ENCODE measurements at places on chromosomes 16 and 17.

DNA sequence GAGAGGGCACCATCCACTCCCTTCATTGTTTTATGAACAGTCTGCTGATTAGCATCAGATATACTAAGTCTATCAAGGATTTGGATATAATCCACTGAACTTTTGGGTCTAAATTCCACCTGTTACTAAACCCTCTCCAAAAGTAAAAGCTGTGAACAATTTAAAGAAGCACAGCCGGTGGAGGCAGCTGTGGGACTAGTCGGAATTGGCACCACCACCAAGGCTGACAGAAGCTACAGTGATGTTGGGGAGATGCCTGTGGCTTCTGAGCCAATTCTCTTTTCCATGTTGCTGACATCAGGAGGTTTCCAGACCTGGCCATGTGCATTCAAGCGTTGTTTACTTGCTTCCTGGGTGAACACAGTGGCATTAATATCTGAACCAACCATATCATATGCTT, 679.0 kb upstream of the CA10 start:
- DNase-seq, result no peak

GRCh38 chr16:31397096-31397660, 4.0 kb downstream of the ITGAD start:
- no peak for DNase-seq

- no peak for DNase-seq
These were observed 30.1 kb downstream of the DNAH2 start for GRCh38 chr17:7747635-7748071.

- DNase-seq, result no peak
These were observed 340.6 kb downstream of the CA10 start for GRCh38 chr17:51817955-51818354.

DNA sequence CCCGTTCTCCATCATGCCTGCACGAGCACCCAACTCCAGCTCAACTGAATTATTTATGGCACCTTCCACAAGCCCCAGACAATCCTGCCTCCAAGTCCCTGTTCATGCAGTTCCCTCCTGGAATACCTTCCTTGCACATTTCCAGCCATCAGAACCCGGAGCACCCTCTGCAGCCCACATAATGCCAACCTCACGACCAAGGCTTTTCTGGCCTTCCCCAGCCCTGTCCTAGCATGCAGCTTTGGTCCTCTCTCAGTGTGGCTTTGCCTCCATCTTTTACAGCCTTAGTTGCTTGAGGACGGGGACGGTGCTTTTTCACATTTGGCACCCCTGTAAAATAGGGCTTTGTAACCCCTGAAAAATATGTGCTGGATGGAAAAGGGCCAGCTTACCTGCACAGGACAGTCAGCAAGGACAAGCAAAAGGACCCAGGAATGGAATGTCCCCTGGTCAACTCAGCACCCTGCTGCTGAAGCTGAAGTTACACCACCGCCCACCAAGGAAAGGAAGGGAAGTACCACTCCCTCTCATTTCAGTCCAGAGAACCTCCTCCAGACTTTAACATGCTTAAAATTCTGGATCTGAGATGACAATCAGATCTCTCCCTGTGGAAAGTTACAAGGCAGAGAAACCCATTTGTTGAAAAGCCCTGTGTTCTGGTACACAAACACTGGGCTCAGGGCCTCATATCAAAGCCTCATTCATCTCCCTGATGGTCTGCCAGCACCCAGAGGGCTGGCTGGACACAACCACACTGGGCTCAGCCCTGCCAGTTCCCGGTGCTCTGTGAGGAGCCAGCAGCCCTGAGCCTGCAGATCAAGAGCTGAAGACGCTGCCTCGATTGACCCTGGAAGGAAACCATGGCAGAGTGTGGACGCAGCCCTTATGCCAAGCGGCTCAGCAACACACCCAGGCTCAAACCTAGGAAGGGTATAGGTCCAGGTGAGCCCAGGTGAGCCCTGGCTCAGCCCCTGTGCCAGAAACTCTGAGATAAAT, 2.9 kb downstream of the SLC39A11 start:
- DNase-seq, result no peak

DNA sequence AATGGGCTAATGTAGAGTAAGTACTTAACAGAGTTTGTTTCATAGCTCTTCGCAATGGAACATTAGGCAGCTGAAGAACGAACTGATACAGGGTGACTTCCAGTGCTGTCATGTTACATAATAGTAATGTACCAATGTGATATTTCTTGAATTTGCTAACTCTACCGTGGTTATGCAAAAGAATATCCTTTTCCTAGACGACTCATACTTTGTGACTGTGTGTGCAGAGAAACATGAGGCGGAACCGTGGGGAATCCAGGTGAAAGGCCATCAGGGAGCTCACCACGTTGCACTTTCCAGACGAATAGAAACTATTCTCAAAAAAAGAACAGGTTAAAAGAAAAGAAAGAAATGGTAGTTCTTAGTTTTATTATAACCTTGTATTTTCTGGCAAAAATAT, 13.2 kb downstream of the NOB1 start:
- no peak for DNase-seq

DNA sequence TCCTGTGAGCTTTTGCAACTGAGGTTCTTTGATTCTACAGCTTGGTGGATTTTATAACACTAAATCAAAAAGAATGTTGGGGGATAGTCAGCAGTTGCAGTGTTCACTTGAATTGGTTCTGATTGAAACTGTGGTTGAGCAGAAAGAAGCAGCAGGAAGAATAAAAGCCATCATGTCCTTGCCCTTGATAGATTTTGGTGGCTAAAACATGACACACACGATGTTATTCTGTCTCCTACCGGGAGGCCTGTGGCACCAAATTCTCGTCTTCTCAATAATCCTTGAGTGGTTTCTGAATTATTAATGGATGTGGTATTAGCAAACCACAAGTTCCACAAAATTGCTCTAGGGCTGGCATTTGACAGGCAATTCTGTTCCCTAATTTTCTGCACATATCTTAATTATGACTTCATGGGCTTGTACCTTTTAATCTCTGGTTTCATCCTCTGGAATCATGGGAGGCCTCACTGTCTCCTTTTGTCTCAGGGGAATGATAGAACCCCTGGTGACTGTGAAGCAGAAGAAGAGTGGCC, 338.2 kb downstream of the SNX29 start:
- DNase-seq, result no peak

DNA sequence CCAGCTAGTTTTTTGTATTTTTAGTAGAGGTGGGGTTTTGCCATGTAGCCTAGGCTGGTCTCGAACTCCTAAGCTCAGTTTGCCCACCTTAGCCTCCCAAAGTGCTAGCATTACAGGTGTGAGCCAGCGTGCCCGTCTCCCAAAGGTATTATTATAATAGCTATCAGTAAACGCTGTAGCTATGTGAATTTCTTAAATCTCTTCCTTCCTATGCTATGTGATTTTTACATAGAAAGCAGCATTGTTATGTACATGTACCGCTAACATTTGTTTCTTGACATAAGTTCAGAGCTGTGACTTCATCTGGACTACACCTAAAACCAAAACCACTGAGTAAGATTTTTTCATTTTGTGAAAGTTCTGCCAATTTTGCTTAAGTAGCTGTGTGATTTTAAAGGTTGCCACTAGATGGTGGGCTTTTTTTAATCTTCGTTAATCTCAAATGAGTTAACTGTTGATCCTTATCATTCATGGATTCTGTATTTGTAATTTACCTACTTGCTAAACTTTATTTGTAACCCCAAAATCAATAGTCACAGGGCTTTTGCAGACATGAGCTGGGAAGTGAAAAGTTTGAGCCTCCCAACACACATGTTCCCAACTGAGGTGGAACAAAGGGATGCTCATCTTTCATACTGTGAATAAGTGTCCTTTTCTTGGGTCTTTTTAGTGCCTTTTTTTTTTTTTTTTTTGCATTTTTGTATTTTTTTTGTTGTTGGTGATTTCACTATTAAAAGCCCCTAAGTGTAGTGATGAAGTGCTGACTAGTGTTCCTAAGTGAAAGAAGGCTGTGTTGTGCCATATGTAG, 21.9 kb downstream of the PRKAR1A start:
- DNase-seq, result no peak

DNA sequence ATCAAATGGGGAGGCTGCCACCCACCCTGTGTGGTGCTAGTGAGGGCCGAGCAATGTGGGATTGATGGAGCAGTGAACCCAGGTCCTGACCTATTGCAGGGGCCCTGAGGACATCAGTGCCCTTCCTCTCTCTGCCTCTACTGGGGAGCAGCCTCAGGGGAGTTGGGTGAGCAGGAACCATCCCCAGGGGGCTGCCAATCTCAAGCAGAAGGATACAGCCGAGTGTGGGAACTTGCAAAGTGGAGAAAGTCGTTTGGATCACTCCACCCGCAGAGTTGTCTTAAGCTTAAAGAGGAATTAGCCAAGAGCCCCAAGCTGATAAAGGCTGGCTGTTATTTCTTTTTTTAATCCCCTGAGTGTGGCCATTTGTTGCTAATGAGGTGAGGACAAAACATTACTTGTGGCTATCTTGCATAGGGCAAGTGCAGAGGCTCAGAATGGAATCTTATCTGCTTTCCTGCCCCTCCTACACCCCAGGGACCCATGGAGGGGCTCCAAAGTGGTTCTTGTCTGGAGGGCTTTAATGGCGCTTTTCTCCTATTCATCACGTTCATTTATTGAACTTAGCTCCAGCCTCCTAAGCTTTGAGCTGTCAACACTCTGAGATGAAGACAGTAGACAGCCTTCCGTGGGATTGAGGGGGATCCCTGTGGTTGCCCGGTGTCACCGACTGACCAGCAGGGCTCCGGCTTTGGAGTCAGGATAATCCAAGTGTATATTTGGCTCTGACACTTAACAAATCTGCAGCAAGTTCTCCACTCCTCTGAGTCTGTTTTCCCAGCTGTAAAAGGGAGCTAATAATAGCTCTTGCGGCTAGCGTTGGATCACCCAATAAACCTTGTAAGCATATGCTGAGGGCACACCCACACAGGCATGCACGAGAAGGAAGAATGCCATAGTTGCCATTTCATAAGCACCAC, 45.1 kb downstream of the MYH11 start:
- peak; percentile 74 for DNase-seq

DNA sequence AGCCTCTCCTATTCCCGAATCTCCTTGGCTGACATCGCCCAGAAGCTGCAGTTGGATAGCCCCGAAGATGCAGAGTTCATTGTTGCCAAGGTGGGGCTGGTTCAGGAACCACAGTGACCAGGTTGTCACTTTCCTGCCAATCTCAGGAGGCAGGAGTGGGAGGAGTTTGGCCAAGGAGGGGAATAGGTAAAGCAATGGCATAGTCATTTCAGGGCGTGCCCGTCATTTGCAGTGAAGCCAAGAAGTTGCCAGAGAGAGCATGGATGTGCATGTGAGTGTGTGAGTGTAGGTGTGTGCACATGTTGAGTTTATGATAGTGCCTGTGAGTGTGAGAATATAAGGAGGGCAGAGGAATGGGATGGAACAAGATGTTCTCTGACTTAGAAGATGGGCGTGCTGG, 14.8 kb downstream of the PSMD3 start:
- no peak for DNase-seq

- DNase-seq, result peak; percentile 56
These were observed 39.6 kb downstream of the TK2 start for GRCh38 chr16:66510298-66510697.

- DNase-seq, result no peak
These were observed 1.1 kb upstream of the ZNF747 start for GRCh38 chr16:30535777-30536190.

DNA sequence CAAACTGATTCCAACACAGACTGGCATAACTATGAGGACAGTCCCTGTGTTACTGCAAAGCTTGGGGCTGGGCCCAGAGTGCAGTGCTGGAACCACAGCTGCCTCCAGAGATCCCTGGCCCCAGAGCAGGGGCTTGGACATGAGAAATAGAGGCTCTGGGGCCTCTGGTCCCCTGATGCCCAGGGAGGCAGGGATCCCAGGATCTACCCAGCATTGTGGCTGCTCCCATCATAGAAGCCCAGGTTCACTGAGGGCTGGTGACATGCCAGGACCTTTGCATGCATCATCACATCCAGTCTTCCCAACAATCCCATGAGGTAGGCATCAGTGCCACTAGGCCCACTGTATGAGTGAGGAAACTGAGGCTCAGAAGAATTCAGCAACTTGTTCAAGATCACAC, 95.8 kb downstream of the TMEM132E start:
- no peak for DNase-seq

DNA sequence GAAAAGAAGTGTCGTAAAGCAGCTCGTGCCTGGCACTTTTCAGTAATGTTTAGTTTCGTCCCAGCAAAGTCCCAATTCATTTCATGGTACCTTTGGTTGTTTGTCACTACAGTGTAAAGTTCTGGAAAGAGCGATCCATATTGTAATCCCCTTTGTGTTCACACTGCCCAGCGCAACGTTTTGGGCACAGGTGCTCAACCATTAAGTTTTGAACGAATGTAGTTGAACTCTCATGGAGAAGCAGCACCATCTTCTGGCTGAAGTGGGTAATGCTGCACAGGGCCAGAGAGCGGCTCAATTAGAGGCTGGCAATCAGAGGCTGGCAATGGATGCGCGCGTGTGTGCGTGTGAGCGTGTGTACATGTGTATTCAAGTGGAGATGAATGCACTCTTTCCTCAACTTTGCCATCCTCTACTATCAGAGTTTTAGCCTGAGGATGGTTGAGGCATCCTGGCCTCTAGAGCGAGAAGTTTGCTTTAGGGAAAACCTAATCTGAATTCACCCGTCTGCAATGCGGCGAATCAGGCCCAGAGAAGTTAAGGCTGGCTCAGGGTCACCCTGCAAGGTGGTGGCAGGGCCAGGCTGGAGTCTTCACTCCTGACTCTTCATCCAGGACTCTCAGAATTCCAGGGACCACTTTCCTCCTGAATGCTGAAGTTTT, 29.9 kb downstream of the DYNLL2 start:
- no peak for DNase-seq

GRCh38 chr16:4606354-4606753, 8.3 kb downstream of the UBALD1 start:
- no peak for DNase-seq

GRCh38 chr17:69170377-69170776, 28.7 kb upstream of the ABCA6 start:
- no peak for DNase-seq

GRCh38 chr16:49458656-49459445, 85.2 kb downstream of the C16orf78 start:
- DNase-seq, result no peak

- DNase-seq, result peak; percentile 70
These were observed 775 bp downstream of the CYTH1 start for GRCh38 chr17:78781104-78781892.

DNA sequence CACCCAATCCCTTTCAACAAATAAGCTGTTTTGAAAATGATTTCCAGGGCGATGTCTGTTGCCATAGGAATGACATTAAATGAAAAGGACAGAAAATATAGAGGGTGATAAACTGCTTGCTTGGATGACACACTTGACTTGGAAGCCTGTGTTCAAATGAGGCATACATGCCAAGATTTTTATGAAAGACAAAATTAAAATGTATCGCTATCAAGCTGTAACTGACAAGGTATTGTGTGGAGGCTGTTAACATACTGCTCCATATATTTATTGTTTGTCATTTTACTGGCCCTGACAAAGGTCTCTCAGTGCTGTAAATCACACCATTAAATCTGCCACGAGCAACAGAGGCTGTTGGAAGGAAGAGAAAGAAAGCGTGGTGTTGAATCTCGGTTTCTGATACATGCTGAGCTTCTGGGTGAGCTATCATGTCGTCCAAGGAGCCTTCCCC, 456.2 kb upstream of the SALL1 start:
- no peak for DNase-seq

DNA sequence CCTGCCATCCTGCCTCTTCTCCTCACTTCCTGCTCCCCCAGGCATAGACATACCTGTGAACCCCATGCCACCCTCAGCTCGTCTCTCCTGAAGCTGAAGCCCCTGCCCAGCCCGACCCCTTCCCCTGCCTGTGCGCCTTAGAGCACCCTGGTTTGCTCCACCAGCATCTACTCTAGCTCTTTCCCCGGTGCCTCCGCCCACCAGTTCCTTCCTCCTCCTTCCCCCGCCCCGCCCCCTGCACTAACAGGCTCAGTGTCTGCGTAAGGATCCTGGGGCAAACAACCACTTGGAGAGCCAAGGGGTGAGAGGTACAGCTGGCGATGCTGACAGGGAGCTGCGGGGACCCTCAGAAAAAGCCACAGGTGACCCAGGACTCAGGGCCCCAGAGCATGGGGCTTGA, 1.9 kb downstream of the GPR142 start:
- no peak for DNase-seq
